Activated CD4-positive, CD25-positive, alpha-beta regulatory T cell (primary cell): ENCODE measurements at places on chromosomes 12 and 14.

GRCh38 chr14:85247071-85247470 lies 282.9 kb upstream of the FLRT2 start:
- no peak for DNase-seq

- DNase-seq: no peak
Observed at GRCh38 chr12:104133866-104134265, 4.1 kb downstream of the NFYB start.

GRCh38 chr14:48826058-48826457 lies 760.1 kb downstream of the RPS29 start:
- no peak for DNase-seq

- DNase-seq: no peak
Observed at GRCh38 chr12:6083601-6084000, 40.9 kb downstream of the VWF start.

DNA sequence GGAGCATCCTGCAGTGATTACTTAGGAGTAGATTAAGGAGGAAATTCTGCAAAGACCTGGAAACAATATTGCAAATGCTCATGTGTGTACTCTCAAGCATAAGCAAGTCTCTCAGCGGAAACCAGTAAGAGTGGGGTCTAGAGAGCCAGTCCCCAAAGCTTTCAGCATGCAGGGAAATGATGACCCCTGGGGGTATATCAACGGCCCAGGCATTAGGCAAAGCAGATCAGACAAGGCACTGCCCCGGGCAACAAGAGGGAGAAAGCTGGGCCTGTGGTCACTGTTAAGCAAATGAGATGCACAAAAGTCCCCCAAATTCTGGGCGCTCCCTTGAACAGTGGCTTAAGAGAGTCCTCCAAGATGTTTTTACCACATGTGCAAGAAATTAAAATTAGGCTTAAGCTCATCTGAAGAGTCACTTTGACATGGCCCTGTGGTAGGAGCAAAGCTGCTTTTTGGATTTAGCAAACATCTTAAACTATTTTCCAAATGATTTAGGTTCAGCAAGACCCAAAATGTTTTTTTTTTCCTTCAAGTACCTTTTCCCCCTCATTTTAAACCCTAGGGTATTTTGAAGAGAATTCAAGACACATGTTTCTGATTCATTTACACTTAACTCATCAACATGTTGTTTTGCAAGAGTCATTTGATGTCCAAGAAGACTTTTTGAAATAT lies 457.1 kb upstream of the TBX3 start:
- DNase-seq: no peak

DNA sequence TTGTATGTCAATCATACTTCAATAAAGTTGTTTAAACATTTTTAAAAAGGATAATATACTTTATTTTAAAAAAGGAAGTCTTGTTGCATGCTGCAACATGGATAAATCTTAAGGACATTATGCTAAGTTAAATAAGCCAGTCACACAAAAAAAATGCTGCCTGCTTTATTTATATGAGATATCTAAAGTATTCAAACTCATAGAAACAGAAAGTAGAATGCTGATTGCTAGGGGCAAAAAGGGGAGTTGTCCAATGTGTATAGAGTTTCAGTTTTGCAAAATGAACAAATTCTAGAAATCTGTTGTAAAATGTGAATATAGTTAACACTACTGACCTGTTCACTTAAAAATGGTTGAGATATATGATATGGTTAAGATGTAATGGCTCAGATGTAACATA lies 8.7 kb downstream of the KLRC4 start:
- no peak for DNase-seq

- no peak for DNase-seq
Observed at GRCh38 chr12:120537856-120538220, 3.7 kb downstream of the RNF10 start.

GRCh38 chr14:37142835-37143401 lies 29.5 kb downstream of the SLC25A21 start:
- DNase-seq: no peak

DNA sequence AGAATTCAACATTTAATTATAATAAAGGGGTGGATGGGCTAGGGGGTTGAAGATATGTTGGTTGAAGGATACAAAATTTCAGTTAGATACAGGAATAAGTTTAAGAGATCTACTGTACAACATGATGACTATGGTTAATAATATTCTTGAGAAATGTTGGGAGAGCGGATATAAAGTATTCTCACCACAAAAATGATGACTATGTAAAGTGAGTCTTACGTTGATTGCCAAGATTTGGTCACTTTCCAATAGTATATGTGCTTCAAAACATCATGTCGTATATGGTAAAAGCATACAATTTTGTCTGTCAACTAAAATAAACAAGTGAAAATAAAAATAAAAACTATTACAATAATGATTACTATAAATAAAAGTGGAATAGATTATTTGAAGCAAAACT lies 802.0 kb downstream of the C12orf50 start:
- no peak for DNase-seq

DNA sequence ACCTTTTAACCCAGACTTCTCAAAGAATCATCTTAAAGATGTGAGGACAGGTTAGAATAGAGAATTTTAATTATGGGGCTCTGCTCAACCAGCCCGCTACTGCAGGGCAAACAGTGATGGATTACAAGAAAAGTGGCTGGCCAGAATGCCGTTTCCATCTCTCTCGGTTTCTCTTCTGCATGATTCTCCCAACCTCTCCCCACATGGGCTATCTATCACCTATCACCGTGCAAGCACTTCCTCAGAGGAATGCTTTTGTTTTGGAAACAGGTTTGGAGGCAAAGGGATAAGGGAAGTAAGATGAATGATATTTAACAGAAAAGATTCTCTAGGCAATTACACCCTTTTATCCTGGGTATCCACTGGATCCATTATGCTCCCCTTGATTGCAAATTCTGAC lies 37.4 kb upstream of the PHC1 start:
- no peak for DNase-seq

- DNase-seq: no peak
Observed at GRCh38 chr14:53528185-53528671, 375.1 kb upstream of the DDHD1 start.

DNA sequence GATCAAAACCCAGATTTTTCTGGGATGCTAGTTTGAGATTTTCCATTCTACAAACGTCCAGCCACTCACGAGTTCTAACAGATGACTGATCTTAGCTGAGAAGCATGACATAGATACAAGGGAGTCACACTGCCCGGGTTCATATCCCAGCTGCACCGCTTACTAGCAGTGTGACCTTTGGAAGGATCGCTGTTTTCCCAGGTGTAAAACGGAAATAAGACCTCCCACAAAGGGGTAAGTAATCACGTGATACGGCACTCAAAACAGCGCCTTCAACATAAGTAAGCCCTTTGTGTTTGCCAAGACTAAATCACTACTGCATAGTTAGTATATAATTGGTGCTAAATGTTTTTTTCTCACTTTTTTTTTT lies 624 bp upstream of the PWP1 start:
- DNase-seq: no peak

DNA sequence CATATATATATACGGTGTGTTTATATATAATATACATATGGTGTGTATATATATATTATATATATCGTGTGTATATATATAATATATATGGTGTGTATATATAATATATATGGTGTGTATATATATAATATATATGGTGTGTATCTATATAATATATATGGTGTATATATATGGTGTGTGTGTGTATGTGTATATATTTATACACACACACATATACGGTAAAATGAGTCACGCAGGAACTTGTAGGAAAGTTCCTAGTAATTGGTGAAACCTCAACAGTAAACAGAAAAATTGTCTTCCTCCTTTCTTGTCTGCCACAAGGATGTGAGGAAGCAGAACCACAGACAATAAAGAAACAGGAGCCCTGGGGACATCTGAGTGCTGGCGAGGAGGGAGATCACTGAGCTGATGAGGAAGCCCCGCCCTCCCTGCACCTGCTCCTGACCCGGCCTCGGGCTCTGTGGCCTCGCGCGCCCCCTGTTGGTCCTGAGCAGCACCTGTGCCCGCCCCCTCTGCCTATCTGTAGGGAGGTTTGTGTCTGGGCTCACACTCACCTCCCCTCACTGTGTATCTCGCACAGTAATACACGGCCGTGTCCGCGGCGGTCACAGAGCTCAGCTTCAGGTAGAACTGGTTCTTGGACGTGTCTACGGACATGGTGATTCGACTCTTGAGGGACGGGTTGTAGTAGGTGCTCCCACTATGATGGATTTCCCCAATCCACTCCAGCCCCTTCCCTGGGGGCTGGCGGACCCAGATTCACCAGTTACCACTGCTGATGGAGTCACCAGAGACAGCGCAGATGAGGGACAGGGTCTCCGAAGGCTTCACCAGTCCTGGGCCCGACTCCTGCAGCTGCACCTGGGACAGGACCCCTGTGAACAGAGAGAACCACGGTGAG lies 1079.4 kb downstream of the TMEM121 start:
- peak; percentile 45 for DNase-seq

GRCh38 chr12:96170328-96170727 lies 23.8 kb upstream of the ELK3 start:
- DNase-seq: no peak

GRCh38 chr14:74504874-74505720 lies 11.5 kb downstream of the ISCA2 start:
- DNase-seq: no peak

- no peak for DNase-seq
Observed at GRCh38 chr12:56522411-56523193, 982 bp downstream of the RBMS2 start.

DNA sequence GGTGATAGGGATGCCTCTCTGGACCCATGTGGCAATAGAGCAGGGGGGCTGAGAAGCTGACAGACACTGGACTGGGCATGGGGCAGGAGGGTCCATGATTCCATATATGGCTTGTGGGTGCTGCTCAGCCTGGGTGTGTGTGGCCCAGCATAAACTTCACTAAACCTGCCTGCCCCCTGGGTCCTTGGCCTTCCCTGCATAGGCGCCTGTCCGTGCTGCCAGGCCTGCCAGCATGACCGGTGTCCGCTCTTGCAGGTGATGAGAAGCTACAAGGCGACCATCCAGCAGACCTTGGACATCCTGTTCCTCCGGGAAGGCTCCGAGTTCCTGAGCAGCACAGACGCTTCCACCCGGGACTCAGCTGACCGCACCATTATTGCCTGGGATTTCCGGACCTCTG lies 61.6 kb downstream of the BEGAIN start:
- DNase-seq: no peak

- DNase-seq: no peak
Observed at GRCh38 chr12:53670308-53670707, 5.6 kb downstream of the ATP5MC2 start.

DNA sequence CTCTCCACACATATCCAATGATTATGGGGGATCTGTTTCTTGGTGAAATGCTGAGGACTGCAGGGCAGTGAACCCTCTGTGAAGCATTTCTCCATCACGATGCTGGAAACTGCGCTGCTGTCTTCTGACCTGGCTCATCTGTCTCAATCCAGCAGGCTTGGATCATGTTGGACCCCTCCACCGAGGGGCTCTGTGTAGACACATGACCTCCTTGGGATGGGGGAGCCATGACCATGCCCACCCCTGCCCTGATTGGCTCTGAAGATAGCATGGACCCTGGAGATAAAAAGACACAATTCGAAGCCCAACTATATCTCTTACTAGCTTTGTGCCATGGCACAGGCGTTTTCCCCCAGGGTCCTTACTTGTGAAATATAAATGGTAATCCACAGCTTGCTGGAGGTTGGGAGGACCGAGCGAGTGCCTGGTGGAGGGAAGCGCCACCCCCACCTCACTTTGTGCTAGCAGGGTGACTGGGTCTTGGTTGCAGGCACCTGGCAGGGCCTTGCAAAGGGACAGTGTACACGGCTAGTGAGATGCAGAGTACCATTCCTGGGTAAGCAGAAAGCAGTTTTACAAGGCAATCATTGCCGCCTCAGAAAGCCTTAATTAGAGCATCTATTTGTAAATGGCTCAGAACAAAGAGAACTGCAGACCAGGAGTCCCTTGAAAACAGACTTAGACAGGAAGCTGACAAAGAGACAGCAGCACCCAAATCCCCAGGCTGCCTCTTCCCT lies 2.4 kb upstream of the KRT83 start:
- DNase-seq: no peak

- no peak for DNase-seq
Observed at GRCh38 chr14:57845802-57846531, 19.9 kb downstream of the SLC35F4 start.

- no peak for DNase-seq
Observed at GRCh38 chr12:32702473-32702872, 23.4 kb downstream of the DNM1L start.

DNA sequence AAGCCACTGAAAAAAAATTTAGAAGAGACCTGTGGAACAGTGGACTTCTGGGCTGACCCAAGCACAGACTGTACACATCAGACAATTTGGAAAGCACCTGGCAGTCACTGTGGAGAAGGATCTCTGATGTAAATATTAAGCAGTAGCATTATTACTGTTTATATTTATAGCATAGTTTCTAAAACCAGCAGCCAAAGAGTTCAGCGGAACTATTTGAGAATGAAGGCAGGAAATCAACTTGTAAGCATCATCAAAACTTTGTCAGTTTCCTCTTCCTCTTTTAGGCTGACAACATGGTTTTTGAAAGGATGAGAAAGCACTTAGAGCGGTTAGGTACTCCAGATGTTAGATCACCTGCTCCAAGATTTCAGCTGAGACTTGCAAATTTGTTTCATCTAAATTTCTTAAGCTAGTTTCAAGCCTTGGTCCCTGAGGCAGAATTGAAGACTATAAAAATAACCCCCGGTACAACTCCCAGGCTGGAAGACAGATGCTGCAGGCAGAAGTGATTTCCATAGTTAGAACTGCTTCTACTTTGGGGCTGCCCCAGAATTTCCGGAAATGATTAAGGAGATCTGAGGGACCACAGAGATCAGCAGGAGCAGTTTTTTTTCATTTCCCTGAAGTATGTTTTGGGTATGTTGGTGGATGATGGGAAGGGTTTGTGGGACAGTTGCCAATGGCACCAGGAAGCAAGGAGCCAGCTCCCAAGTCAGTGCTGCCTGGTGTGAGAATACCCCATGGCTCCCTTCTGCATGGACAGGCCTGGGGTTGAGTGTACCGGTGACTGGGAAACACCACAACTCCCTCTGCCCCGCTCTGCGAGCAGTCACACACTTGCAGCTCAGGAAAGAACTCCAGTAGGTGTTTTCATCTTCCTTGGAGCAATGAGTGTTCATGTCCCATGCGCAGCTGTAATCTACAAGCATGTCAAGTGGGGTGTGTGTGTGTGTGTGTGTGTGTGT lies 354.5 kb downstream of the NUAK1 start:
- DNase-seq: no peak

DNA sequence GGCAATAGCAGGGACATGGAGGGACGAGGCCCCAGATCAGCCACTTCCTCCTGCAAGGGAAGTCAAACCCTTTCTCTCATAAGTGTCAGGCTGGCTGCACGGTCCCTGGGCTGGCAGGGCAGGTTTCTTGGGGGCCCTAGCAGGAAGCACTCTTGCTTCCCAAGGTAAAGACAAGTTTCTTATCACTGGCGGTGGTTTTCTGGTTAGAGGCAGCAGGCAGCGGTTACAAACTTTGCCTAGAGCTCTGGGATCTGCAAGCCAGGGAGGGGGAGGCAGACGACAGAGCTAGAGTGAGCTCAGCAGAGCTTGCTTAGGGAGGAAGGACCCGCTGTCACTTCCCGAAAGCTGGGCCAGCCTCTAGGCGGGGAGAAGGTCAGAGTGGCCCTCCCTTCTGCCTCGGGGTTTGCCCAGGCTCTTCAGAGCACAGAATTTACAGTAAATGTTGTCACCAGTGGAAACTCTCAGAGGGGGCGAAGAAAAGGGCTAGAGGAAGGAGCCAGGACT lies 20.4 kb downstream of the BATF start:
- peak; percentile 38 for DNase-seq

GRCh38 chr12:57262126-57262822 lies 11.3 kb upstream of the STAC3 start:
- no peak for DNase-seq

GRCh38 chr12:47236109-47236714 lies 156.5 kb upstream of the AMIGO2 start:
- no peak for DNase-seq
